H9 (cell line): ENCODE measurements at places on chromosomes 5 and 9. TPM values are rescaled to one million over a fixed set of nuclear protein-coding genes. Genes with fewer than 3 reads are reported as not detected.

DNA sequence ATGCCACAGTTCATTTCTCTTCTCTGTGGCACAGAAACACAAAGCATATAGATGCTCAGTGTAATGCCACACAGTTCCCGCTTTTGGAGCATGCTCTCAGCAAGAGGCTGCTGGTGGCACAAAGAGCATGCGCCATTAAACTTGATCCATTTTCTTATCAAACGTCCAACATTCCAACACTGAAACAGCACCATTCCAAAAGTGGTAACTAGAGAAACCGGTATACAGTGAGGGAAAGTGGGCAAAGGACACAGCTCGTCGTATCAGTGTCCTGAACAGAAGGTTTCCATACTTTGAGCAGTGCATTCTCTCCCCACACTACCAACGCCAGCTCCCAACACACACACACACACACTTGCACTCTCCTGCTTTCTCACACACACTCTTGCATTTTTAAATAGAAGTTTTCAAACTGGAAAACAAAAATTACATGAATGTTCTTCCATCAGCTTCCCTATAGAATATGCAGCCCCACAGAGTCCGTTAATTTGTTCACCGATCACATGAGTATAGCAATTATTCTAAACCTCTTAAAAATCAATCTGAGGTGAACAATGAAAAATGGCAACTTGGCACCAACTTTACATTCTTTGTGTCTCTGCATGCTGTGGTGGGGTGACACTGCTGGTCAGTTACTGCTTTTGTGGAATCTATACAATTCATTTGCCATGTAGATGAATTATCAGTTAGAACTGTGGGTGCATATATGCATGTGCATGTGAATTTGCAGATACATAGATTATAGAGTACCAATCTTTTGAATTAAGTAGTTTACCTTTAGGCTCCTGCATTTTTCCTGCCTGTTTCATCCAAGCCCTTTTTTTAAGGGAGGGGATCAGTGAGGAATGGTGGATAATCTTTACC is 5.7 kb downstream of the NFIB start:
- DNase-seq = no peak

- DNase-seq = no peak
Observed at GRCh38 chr5:4124221-4124970, 528.8 kb downstream of the IRX1 start.

- no peak for DNase-seq
Observed at GRCh38 chr5:136311999-136312398, 53.3 kb downstream of the TRPC7 start.

DNA sequence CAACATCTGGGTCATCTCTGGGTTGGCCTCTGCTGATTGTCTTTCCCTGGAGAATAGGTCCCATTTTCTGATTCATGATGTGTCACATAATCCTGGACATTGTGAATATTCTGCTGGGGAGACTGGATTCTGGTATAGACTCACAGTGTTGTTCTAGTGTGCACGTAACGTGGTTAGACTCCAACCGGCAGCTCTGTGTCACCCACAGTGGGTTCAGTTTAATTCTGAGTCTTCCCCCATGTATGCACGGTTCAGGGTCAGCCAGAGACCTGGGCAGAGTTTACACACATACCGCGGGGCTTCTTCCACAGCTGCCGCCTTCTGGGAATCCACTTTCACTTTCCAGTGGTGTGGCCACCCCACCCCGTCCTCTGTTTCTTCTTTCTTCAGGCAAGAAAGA is 38.0 kb upstream of the LRRC14B start:
- DNase-seq = no peak

- no peak for DNase-seq
Observed at GRCh38 chr5:172733131-172733973, 37.6 kb downstream of the DUSP1 start.

- peak; percentile 95 for DNase-seq
Observed at GRCh38 chr9:22008717-22009505, at the start of gene CDKN2B. CDKN2B (minus strand) TSS chr9:22009305; CDS start chr9:22008953, 352 bp downstream.

N4BP3 gene
- 32.1 and 32.4 TPM in 2 replicates for total RNA-seq

- DNase-seq = no peak
Observed at GRCh38 chr5:81853030-81853357, 102.1 kb upstream of the SSBP2 start.

DNA sequence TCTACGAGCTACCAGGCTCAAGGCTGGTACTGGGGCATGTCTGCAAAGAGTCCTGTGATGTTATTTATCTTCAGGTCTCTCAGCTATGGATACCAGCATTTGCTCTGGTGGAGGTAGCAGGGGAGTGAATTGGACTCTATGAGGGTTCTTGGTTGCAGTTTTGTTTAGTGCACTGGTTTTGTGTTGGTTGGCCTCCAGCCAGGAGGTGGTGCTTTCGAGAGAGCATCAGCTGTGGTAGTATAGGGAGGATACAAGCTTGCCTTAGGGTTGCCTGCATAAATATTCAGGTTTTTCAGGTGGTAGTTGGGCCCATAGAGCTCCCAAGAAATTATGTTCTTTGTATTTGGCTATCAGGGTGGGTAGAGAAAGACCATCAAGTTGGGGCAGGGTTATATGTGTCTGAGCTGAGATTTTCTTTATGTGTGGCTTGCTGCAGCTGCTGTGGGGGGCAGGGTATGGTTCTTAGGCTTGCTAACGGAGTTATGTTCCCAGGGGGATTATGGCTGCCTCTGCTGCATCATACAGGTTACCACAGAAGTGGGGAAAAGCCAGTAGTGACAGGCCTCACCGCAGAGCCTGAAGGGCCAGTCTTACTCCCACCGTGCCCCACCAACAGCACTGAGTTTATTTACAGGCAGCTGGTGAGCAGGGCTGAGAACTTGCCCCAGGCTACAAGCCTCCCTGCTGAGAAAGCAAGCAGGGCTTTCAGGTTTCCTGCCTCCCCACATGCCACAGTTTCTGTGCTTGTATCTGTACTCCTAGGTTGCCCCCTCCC is 9.7 kb upstream of the RIOK2 start:
- DNase-seq = peak; percentile 70

DNA sequence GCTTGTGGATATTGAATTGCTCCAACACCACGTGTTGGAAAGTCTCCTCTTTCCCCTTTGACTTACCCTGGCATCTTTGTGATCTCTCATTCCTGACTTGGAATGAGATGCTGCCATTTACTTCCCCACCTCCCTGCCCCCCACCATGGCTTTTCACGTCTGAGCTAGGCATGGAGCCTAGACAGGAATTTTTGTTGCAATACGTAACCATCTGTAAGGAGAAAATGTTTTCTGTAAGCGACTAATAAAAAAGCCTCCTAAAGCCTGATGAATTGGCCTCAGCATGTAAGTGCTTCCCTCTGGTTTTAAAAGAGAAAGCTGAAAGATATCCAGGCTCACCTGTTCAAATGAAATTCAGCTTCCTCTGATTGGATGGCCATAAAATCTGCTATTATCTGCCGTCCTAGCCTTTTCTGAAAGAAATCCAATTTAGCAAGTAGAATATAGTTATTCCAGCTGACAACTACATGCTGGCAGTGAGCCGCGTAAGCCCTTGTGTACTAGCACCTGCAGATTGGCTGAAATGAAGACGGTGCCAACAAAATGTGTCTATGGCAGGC is 200.1 kb downstream of the NSG2 start:
- DNase-seq = no peak

DNA sequence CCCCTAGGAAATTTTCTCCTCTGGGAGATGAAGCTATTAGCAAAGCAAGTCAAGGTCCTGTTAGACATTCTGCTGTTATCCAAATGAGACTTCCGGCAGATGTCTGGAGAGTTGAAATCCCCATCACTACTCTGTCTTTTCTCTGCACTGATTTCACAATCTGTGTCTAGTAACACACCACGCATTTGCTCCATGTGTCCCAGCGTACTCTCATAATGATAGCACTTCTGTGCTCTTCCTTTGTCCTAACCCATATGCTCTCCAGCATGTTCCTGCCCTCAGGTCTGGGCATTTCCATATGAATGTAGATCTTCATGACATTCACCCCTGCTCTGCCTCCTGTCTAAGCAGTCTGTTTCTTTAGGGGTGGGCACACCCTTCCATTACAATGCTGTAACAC is 1949.0 kb upstream of the WWC1 start:
- DNase-seq = no peak

- no peak for DNase-seq
Observed at GRCh38 chr9:129964901-129965734, 77.9 kb downstream of the FNBP1 start.

DNA sequence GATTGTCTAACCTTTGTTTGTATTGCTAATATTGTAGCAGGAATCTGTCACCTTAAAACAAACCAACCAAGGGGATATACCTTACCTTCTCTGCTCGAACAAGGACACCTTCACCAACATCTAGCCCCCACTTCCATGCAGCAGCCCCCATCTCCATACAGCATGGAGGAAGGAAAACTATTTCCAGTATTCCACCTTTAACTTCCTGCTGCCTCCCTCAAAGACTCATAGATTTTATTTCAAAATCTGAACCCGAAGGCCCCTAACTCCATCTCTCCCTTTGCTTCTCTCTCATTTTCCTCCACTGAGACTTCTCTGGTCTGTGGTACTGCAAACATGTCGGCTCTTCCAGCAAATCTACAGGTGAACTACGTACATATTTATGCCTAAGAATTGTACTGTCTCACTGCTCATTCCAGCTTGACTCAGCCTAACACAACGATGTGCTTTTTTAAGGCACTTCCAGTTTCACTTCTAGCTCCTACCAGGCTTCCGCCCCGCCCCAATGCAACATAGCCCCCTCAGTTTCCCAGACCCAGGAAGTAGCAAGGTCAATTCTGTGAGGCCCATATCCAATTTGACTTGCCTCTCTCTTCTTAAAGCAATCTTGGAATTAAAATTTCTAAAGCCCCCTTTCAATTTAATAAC is 70.7 kb upstream of the RNF38 start:
- DNase-seq = no peak

ANKRD34B gene
- total RNA-seq = 0.70 and 0.72 TPM in 2 replicates

XPA gene
- total RNA-seq = 6.1 and 6.6 TPM in 2 replicates

SYNPO gene
- total RNA-seq = 1.7 and 1.9 TPM in 2 replicates

- DNase-seq = no peak
Observed at GRCh38 chr5:3354606-3355005, 241.0 kb upstream of the IRX1 start.

CEP72 gene
- 24.8 and 26.7 TPM in 2 replicates for total RNA-seq

DNA sequence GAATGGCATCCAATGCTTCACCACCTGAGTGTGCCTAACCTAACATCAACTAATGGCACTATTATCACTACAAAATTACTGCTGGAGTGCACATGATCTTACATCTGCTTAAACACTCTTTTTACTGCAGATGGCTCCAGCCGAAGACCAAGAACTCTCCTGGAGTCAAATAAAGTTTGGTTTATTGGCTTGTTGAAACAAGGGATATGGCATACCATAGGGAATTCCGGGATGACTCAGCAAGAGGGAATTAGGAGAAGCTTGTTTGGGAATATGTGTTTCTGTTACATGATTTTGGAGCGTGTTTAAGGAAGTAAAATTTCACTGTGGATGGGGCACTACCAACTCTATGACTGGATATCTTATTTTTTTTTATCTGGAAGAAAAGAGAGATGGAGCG is 872.6 kb downstream of the DTWD2 start:
- DNase-seq = no peak

IL4 gene
- total RNA-seq = not detected in 2 replicates

DNA sequence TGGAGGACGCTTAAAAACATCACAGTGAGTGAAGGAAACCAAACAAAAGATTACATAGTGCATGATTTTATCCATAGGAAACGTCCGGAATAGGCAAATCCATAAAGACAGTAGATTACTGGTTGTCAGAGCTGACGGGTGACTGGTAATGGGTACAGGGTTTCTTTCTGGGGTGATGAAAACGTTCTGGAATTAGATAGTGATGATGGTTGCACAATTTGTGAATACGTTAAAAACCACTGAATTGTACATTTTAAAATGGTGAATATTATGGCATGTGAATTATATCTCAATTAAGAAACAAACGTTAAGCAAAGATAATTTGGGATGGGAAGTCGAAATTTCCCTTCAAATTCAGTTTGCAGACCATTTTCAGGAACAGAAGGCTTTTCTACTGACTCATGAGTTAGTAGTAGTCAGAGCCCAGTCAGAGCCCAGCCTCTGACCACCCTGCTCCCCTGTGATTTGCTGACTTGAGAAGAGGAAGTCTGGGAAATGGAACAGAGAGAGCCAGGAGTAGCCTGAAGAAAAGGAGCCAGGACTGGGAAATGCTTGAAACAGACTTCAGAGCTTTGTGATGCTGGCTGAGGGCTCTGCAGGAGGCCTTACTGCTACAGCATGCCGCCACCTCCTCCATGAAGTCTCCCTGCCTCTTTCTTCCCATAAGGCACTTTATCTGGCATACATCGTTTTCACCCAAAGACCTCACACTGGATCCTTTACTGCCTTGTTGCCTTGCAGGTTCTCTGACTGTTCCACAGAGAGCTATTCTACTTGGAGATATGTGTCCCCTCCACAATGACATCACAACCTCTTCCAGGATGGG is 46.4 kb upstream of the CTNNA1 start:
- peak; percentile 46 for DNase-seq

PCDHB2 gene
- total RNA-seq = 26.3 and 27.7 TPM in 2 replicates

DNA sequence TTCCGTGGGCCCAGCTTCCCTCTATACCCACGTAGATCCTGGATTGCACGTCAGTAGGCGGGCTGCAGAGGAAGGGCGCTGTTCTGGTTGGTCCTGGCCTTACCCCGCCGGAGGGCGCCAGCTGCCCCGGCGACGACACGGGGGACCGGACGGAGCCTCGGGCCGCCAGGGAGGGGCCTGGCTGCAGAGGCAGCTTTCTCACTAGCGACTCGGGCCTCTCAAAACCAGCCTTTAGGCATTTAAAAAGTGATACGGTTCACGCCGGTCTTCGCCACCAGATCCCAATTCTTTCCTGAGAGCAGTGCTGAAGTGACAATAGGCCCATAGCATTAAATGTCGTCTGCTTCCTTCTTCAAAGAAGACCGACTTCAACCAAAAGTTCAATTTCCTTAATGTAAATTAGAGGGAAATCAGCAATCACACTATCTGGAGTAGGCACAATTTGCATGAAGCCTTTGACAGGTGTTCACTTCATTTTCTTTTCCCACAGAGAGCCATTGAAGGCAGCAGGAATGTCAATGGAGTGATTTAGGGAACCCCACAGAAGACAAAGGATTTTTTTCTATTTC is 17.6 kb upstream of the UBE2D2 start:
- DNase-seq = peak; percentile 91

GRCh38 chr9:19156026-19156474 is 28.8 kb upstream of the PLIN2 start:
- DNase-seq = no peak

DNA sequence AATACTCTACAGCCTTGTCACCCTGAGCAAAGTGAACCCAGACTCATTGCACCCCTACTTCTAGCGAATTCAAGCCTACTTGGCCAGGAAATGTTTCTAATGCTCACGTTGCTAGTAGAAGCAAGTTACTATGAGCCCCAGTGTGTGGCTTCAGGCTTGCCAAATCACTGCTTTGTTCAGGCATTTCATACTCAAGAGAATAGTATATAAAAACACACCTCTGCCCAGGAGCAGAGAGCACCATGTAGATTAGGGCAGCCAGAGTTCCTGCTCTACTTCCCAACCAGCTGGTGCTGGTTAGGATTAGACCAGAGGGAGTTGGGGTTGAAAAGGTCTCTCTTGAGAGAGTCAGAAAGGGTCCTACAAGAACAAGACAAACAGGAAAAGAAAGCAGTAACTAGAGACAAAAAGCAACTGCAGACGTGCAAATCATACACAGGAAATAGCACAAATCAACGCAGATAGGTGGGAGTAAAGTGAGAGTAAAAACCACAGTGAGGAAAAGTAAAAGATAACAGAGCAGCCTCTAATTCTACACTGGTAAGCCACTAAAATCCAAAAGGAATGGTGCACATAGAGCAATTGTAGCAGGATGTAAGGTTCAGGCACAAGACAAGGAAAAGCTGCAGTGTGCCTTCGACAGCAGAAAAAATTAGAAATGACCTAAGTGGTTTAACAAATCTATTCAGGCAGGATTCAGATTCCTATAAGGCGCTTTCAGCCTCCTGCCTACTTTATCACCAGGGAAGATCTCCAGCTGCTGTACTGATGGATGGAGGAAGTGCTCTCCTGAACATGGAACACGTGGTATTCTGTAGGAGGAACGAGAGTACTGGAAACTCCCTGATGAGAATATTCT is 49.6 kb upstream of the KIF2A start:
- no peak for DNase-seq
